ENCODE measurements at places on chromosomes 16 and 17.

DNA sequence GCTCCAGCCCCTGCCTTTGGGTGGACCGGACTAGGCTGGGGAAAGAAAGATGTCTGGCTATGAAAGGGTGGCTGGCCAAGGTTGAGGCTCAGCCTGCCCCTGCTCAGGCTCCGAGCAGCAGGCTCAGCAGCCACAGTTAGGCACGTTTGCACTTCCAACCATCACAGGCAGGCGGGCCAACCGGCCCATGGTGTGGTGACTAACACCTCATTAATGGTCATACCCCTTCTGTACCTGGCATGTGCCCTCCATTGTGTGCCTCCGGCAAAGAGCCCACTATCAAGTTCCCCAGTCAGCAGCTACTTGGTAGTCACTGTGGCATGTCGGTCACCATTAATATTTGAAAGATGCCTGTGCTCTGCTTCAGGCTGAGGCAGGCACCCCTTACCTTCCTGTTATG lies 6.7 kb downstream of the TBC1D24 start:
- DNase-seq = no peak

DNA sequence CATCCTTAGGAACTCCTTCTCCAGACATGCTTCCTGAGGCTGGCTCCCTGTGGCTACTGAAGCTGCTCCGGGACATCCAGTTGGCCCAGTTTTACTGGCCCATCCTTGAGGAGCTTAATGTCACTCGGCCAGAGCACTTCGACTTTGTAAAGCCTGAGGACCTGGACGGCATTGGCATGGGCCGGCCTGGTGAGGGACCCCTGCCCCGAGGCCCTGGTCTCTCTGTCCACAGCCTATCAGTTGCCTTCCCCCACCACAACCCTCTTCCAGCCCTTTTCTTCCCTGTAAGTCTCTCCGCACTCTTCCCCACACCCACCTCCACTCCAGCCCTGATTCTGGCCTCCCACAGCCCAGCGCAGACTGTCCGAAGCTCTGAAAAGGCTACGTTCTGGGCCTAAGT lies 2.0 kb downstream of the TNK1 start:
- no peak for DNase-seq

- DNase-seq = no peak
Observed at GRCh38 chr17:7318121-7318860, 3.1 kb upstream of the GPS2 start.

DNA sequence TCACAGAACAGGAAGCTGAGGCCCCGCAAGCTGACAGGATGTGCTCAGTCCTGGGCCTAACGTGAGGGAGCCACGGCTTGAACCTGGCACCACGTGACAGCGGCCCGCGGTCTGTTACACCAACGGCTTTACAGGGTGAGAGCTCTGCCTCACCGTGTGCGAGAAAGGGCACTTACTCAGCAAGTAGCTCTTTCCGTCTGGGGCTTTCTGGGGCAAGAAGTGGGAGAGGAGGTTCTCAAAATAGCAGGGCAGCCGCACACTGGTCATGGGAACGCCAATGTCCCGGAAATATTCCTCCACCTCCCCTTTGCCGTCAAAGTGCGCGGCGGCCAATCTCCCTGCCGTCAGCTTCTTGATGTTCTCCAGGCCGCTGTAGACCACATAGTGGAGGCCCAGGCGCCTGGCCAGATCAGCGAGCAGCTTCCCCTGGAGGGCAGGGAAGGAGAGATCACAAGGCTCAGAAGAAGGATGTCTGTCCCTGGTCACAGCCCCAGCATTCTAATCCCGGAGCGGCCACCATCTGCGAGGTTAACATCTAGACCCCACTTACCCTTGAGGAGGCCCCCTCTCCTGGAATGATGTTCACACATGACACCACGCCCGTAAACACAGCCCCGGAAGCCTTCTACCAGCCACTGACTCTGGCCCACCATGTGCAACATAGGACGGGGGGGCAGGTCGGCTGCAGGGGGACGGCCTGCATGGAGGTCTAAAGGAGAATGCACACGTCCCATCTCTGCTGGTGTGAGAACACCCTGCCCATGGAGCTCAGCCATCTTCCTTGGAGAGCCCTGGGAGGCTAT lies 8.2 kb downstream of the NMRAL1 start:
- DNase-seq = no peak

DNA sequence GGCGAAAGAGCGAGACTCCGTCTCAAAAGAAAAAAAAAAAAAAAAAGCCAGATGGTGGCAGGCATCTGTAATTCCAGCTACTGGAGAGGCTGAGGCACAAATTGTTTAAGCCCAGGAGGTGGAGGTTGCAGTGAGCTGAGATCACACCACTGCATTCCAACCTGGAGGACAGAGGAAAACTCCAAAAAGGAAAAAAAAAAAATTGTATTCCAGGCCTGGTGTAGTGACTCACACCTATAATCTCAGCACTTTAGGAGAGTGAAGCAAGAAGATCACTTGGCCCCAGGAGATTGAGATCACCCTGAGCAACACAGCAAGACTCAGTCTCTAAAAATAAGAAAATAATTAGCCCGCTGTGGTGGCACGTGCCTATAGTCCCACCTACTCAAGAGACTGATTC lies 20.1 kb downstream of the HBQ1 start:
- no peak for DNase-seq

- no peak for DNase-seq
Observed at GRCh38 chr16:57689762-57690558, 4.6 kb upstream of the DRC7 start.

DNA sequence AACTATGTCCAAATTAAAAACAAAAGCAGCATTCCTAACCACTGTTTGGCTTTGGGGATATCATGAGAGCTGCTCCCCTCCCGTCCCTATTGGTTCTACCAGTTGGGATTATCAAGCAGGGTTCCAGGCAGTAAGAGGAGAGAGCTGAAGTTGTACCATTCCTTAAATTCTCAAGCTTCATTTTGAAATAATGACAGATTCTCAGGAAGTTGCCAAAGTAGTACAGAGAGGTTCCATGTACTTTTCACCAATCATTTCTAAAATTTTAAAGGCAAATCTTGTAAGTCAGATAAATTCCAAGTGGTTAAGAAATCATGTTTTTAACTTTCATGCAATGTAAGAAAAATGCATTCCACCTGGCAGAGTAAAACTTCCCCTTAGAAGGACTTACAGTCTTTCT lies 36.9 kb downstream of the TEX2 start:
- peak; percentile 33 for DNase-seq

DNA sequence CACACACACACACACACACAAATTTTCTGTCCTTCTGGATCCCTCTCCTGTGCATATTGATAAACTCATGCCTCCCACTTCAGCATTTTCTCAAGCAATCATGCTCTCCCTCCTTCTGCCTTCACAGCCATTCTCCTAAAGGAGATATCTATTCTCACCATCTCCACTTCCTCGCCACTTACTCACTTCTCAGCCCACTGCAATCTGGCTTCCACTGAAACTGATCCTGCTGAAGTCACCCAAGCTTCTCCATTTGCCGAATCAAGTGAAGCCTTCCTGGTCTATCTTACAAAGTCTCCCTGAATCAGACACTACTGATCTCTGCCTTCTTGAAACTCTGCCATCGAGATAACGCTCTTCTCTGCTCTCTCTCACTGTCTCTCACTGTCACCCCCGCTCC lies 54.0 kb upstream of the GNAO1 start:
- no peak for DNase-seq

- no peak for DNase-seq
Observed at GRCh38 chr16:54579106-54579728, 292.6 kb upstream of the IRX3 start.

- no peak for DNase-seq
Observed at GRCh38 chr17:75227729-75228128, 22.2 kb downstream of the NUP85 start.

DNA sequence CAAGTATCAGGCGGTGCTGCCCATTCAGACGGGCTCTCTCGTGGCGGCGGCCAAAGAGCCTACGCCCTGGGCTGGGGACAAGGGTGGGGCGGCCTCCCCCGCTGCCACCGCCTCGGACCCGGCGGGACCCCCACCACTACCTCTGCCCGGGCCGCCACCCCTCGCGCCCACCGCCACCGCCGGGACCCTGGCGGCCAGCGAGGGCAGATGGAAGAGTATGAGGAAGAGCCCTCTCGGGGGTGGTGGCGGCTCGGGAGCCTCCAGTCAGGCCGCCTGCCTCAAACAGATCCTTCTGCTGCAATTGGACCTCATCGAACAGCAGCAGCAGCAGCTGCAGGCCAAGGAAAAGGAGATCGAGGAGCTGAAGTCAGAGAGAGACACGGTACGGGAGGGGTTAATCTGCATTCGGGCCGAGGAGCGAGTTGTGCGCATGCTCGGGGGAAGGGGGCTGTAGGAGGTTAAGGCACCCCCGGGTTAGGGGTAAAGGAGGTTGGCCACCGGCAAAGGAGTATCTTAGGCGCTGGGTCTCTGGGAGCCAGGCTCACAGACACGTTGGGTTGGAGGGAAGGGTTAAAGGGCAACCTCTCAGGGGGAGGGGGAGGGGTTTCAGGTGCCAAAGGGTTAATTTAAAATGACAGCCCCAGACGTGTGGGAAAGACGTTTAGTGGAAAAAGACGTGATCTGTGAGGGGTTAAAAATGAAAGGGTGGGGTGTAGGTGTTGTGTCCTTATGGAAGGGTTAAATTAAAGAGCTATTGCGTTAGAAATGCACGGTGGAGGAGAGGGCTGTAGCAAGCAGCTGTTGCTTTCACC lies 1.4 kb downstream of the MSL1 start:
- peak; percentile 37 for DNase-seq

DNA sequence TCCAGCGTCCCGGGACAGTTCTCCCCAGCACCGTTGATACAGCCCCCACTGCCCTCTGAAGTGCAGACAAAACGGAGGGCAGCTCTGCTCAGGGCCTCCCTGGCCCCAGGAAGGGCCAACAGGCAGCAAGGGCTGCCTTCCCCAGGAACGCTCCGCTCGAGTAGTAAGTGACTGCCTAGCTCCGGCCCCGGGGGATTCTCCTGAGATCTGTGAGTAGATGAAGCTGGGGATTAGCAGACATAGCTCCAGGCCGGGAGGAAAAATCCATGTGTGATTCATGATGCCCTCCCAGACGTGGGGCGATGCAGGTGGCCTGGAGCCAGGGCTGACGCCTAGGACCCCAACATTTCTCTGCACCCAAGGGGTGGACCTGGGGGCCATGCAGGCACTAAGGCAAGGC lies 85.3 kb downstream of the ENGASE start:
- DNase-seq = no peak

DNA sequence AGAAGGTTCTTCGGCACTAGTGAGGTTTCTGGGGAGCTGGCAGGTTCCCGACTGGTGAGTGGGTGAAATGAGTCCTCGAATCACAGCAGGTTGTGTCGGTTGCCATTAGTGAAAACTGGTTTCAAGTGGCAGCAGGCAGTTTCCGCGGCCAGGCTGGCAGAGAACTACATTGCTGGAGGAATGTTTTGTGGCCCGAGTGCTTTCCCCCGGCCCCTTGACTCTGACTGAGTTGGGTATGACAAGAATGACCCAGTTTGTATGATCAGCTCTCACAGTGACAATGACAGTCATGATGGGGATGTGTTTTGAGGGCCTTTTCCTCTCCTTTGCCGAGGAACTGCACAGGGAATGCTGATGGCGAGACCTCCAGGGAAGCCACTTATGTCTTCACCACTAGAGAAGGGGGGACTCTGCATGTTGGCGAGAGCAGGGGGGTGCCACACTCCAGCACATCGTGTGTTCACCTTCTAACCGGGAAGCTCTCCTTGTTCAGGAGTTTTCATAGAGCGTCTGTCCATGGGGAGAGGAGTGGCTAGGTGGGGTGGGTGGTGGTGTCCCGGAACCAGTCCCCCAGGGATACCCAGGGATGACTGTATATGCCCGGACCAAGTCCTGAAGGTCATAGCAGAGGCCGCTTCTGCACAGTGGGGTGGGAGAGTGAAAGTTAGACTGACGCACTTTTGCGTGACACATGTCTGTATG lies 206.0 kb upstream of the CHMP6 start:
- DNase-seq = peak; percentile 26

GRCh38 chr16:12749076-12749475 lies 54.6 kb downstream of the CPPED1 start:
- no peak for DNase-seq

GRCh38 chr17:9239793-9240658 lies 218.7 kb downstream of the NTN1 start:
- peak; percentile 67 for DNase-seq

GRCh38 chr17:77489239-77489892 lies 348.6 kb downstream of the SEC14L1 start:
- DNase-seq = no peak

DNA sequence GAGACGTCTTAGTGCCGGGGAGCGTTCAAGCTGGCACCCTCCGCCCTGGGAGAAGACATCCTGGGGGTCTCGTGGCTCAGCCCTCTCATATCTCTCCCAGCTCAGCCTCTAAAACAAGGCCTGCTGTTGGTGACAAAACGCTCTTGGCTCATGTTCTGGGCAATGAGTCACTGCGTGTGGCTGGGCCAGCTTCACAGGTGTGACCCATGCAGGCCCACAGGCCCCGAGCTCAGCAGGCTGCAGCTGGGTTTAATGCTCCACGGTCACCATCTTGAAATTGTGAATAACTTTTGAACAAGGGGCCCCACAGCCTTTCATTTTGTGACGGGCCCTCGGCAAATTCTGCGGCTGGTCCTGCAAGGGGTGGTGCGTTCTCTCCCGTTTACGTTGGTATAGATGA lies 22.4 kb downstream of the GAA start:
- DNase-seq = peak; percentile 46

GRCh38 chr17:17523001-17523730 lies 27.0 kb upstream of the RASD1 start:
- no peak for DNase-seq

- DNase-seq = no peak
Observed at GRCh38 chr17:40602445-40603443, 37.5 kb upstream of the CCR7 start.

- no peak for DNase-seq
Observed at GRCh38 chr17:8954339-8954738, 11.2 kb downstream of the PIK3R5 start.

DNA sequence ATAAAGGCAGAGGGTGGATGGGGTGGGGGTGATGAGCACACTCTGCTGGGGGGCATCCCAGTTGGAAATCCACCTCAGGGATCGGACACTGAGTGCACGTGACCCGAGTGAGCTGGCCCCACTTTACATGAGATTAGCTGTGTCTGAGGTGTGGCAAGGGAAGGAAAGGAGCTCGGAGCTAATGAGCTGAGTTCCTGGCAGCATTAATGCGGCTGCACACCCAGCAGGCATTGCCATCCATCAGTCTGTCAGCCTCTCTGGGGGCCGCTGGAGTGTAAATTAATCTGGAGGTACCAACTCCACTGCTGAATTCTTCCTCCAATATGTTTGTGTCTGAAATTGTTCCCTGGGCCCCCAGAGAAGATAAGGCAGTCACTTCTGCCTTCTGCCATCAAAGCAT lies 65.5 kb downstream of the HS3ST2 start:
- no peak for DNase-seq

Data from fibroblast of lung (primary cell).